ENCODE measurements at places on chromosomes 2 and 18. TPM values are rescaled to one million over a fixed set of nuclear protein-coding genes. Genes with fewer than 3 reads are reported as not detected.

The DCDC2C gene
- total RNA-seq, result not detected

The SIGLEC15 gene
- total RNA-seq, result 1.2 TPM

The CCDC68 gene
- 6.1 TPM for total RNA-seq

The NLRC4 gene
- 2.3 TPM for total RNA-seq

The CNTNAP5 gene
- total RNA-seq, result 0.50 TPM

The TM4SF20 gene
- not detected for total RNA-seq

The PSMA8 gene
- total RNA-seq, result not detected

The TMEM178A gene
- total RNA-seq, result 5.7 TPM

The FARSB gene
- 17.1 TPM for total RNA-seq

DNA sequence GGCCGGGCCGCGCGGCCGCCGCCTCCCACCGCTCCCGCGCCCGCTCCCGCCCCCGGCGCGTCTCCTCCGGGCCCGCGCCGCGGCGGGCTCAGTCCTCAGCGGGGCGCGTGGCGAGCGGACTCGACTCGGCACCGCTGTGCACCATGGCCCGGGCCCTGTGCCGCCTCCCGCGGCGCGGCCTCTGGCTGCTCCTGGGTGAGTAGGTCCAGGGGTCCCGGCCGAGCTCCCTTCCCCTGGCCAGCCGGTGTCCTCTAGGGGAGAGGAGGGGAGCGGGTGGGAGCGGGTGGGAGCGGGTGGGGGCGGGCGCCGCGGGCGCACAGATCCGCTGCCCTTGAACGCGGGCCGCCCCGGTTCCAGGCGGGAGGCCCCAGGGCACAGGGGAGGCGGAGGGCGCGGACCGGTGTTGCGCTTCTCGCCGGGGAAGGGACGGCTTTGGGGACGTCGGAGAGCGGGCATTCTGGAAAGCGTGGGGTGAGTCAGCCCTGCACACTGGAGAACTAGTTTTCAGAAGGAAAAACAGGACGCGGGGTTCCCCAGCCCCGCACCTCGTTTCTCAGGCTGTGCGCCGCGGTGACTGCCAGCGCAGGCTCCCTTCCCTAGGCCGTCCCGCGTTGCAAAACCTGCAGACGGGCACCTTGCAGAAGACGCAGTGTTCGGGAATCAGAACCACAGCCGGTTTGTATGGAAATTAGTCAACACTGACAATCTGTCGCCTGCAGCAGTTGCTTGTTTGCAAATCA, at the start of gene RAMP1:
Gene RAMP1, plus strand, starts transcription at position 91 of the 740 bp plus-strand sequence. Its CDS starts 53 bp downstream, at position 144.
- DNase-seq, result peak; percentile 27
- H3K27ac ChIP-seq, result no peak within 1 kb of the TSS
- H3K36me3 ChIP-seq, result no peaks in the 10 kb centered on the region
- no peaks in the 10 kb centered on the region for H3K4me1 ChIP-seq
- H3K27me3 ChIP-seq, result no peaks in the 10 kb centered on the region

DNA sequence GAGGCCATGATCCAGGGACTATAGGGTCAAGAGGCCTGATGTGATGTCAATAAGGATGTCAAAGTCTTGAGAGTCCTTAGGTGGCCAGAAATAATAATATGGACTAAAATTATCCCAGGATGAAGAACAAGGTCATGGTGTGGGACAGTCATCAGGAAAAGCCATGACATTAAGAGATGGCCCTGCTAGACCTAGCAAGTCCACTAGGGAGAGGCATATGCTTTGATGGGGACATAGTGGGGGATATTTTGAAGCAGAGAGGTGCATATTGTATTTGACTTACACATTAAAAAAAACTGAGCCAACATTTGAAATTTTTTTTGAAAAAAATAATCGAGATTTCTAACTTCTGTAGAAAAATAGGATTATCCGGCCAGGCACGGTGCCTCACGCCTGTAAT, 53.3 kb upstream of the CXCR4 start:
- H3K4me1 ChIP-seq, result no peaks in the 10 kb centered on the region
- no peaks in the 10 kb centered on the region for H3K36me3 ChIP-seq
- no peak overlapping the region for H3K27ac ChIP-seq
- H3K27me3 ChIP-seq, result no peaks in the 10 kb centered on the region
- no peak for DNase-seq

- no peak for DNase-seq
- H3K27ac ChIP-seq, result no peak overlapping the region
- H3K27me3 ChIP-seq, result no peaks in the 10 kb centered on the region
- no peaks in the 10 kb centered on the region for H3K36me3 ChIP-seq
- H3K4me3 ChIP-seq, result no peak overlapping the region
Measured at GRCh38 chr2:29811378-29811777, 110.0 kb downstream of the ALK start.

- DNase-seq, result no peak
- no peaks in the 10 kb centered on the region for H3K4me1 ChIP-seq
- H3K27me3 ChIP-seq, result no peaks in the 10 kb centered on the region
- H3K4me3 ChIP-seq, result peak overlapping the region; percentile 32
Measured at GRCh38 chr2:203909974-203910373, 26.6 kb upstream of the ICOS start.

DNA sequence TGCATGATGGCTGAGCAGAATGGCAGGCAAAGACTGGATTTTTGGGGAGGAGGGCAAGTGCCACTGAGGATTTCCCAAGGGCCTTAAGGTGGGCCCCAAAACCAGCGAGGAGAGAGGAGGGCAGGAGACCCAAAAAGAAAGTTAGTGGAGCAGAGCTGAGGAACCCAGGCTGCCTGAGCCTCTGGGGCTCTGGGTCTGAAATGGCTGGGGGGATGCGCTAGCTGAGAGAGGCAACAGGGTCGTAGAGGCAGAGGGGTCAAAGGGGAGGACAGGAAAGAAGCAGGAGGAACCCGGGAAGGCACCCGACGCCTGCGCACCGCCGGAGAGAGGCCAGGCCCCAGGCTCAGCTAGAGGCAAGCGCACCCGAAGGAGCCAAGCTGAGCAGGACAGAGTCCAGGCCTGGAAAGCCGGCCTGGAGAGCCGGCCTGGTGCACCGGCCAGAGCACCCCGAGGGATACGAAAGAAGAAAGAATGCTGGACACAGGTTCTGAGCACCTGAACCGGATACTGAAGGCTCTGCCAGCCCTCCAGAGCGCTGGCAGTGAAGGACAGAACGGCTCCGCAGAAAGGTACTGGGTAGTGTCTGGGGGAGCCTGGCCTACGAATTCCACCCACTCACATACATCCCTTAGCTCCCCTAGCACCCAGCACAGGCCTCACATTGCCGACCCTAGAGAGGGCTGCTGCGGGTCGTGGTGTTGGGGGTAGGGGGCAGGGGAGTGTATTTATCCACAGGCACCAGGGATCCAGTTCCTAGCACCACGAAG, 39.5 kb upstream of the ATP6V1B1 start:
- no peaks in the 10 kb centered on the region for H3K36me3 ChIP-seq
- H3K27ac ChIP-seq, result no peak overlapping the region

- no peaks in the 10 kb centered on the region for H3K4me1 ChIP-seq
- DNase-seq, result no peak
- no peak overlapping the region for H3K4me3 ChIP-seq
- no peaks in the 10 kb centered on the region for H3K27me3 ChIP-seq
Measured at GRCh38 chr2:236843161-236843968, 242.3 kb upstream of the COPS8 start.

DNA sequence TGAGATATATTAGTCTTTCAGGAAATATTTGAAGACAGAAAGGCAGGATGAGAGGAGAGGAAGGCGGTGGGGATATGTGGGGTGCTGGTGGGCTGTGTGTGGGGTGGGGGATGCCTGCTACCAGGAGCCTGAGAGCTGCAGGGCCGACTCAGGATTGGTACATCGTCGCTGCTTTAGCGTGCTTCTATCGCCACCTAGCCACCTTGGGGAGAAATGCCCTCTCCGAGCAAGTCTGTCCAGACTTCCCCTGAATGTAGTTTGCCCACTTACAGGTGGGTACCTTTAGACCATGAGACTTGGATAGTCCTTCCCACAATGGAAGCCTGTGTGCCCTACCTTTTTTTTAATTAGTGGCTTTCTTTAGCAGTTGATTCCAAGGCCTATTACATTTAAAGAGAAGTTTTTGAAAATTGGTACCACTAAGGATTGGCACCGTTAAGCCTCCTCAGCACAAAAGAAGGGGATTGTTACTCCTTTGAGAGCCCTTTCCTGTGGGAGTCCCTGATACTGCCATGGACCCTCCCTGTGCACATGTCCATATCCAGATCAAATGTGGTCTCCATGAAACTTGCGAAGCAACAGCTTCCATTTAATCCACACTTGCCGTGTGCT, 114.1 kb upstream of the NDUFV2 start:
- no peak overlapping the region for H3K27ac ChIP-seq
- DNase-seq, result peak; percentile 66
- no peak overlapping the region for H3K4me3 ChIP-seq
- H3K36me3 ChIP-seq, result no peaks in the 10 kb centered on the region

GRCh38 chr2:167181134-167181533, 292.9 kb downstream of the XIRP2 start:
- H3K4me1 ChIP-seq, result no peaks in the 10 kb centered on the region
- DNase-seq, result no peak
- H3K27ac ChIP-seq, result no peak overlapping the region
- no peaks in the 10 kb centered on the region for H3K36me3 ChIP-seq
- H3K4me3 ChIP-seq, result no peak overlapping the region
- no peaks in the 10 kb centered on the region for H3K27me3 ChIP-seq

- no peaks in the 10 kb centered on the region for H3K27me3 ChIP-seq
- H3K27ac ChIP-seq, result no peak overlapping the region
- no peaks in the 10 kb centered on the region for H3K36me3 ChIP-seq
- H3K4me3 ChIP-seq, result no peak overlapping the region
- no peaks in the 10 kb centered on the region for H3K4me1 ChIP-seq
- no peak for DNase-seq
Measured at GRCh38 chr2:42890791-42891355, 98.5 kb upstream of the HAAO start.

GRCh38 chr2:43133708-43134570, 92.5 kb downstream of the ZFP36L2 start:
- DNase-seq, result no peak
- no peak overlapping the region for H3K4me3 ChIP-seq
- peaks cover 27% of the 10 kb centered on the region for H3K4me1 ChIP-seq

DNA sequence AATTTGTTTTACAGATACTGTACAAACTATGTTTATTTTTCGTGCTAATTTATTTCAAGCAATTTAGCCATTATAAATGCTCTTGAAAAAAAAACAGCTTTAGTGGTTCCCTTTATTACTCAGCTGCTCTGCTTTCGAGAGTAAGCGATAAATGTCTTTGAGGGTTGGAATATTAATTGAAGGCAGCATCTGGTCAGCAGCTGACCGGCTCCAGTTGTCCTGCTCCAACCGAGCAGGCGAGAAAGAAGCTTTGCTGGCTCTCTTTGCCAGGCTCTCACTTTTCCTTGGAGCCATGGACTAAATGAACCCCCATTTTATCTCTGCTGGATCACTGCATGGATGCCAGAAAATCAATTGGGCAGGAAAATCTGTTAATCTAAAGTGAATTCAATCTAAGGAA, 147.4 kb downstream of the LNPK start:
- DNase-seq, result peak; percentile 81
- H3K4me1 ChIP-seq, result peaks cover 2% of the 10 kb centered on the region
- H3K27ac ChIP-seq, result no peak overlapping the region

DNA sequence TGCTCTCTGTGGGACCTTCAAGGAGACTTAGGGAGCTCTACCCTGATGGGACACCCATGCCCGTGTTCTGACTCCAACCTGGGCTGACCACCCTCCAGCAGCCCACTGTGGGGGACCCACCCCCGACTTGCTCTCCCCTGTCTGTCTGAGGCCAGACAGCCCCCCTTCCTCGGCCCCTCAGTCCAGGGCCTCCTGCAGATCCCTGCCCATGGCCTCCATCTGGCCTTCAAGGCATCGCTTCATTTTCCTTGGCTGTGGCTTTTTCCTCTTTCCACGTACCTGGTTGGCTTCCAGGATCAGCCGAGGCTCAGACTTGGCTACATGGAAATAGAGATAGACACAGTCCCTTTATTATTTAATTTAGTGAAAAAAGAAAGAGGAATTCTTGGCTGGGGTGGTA, 290.0 kb downstream of the CYP26B1 start:
- H3K4me3 ChIP-seq, result no peak overlapping the region
- no peak for DNase-seq
- no peak overlapping the region for H3K27ac ChIP-seq
- no peaks in the 10 kb centered on the region for H3K4me1 ChIP-seq
- H3K27me3 ChIP-seq, result no peaks in the 10 kb centered on the region
- no peaks in the 10 kb centered on the region for H3K36me3 ChIP-seq

- H3K27me3 ChIP-seq, result no peaks in the 10 kb centered on the region
- H3K4me1 ChIP-seq, result no peaks in the 10 kb centered on the region
- no peak overlapping the region for H3K27ac ChIP-seq
- no peaks in the 10 kb centered on the region for H3K36me3 ChIP-seq
- peak; percentile 48 for DNase-seq
Measured at GRCh38 chr2:170235860-170236679, 58.1 kb downstream of the MYO3B start.

DNA sequence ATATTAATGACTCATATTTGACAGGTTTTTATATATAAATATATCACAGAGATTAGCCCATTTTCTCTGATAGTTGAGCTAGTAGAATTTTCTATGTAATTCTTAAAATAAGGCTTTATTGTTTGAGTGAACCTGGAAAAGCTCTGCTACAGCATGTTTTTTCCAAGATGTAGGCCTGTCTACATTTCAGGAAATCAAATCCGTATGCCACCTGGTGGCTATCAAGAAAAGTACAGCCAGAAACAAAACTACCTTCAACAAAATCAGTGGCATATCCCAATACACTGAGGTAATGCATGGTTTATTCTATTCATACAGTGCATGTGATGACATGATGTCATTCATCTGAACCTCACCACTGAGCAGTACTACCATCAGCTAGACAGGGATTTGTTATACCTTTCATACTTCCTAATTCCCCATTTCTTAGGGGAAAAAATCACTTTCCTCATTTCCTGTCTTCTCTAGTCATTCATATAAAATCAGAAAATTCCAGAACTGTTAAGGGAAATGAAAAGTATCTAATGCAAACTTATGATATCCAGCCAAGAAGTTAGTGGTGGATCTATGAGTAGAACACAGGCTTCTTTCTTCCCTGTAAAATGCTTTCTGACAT, 310.4 kb upstream of the SYT4 start:
- DNase-seq, result peak; percentile 63
- no peak overlapping the region for H3K27ac ChIP-seq
- no peak overlapping the region for H3K4me3 ChIP-seq
- no peaks in the 10 kb centered on the region for H3K27me3 ChIP-seq
- no peaks in the 10 kb centered on the region for H3K4me1 ChIP-seq
